ENCODE measurements at places on chromosomes 1 and 21.

DNA sequence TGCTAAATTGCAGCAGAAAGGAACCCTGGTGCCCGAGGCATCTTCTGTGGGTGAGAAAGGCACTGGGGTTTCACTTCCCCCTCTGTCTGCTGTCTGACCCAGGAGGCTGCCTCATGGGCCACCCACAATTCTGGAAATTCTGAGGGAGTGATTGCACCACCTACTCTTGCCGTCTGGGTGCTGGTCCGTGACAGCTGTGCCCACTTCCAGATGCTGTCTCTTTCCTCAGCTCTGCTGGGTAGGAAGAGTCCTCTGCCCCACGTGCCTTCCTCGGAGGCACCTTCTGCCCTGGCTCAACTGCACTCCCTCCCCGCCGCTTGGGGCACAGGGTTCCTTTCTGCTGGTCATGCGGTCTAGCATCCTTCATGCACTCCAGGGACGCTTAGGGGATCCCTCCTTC lies 96.3 kb downstream of the ARHGEF10L start:
- no peak for DNase-seq

- DNase-seq: no peak
Observed at GRCh38 chr1:81327743-81328142, 473.0 kb upstream of the ADGRL2 start.

GRCh38 chr1:38153778-38154470 lies 107.3 kb upstream of the POU3F1 start:
- DNase-seq: no peak

DNA sequence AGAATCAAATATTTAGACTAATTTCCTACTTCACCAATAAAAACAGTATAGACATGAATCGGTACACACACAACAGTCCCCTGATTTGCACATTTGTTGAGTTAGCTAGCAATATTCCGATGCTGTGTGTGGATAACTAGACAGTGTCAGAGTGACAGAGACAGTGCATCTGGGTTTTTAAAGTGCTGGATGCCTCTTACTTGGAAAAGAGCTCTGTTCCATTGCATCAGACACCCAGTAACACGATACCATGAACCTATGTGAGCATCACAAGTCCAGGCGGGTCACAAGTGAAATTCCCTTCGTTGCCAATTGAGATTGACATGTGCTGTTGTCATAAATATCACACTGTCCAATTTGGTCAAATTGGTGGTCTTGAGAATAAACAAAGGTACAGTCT lies 82.0 kb upstream of the ESRRG start:
- no peak for DNase-seq

Measured in CD4-positive, alpha-beta memory T cell (primary cell).